ENCODE measurements at places on chromosomes 1 and 21.
A peak's percentile ranks its signal among the peaks of the same experiment; 100 is the strongest.

DNA sequence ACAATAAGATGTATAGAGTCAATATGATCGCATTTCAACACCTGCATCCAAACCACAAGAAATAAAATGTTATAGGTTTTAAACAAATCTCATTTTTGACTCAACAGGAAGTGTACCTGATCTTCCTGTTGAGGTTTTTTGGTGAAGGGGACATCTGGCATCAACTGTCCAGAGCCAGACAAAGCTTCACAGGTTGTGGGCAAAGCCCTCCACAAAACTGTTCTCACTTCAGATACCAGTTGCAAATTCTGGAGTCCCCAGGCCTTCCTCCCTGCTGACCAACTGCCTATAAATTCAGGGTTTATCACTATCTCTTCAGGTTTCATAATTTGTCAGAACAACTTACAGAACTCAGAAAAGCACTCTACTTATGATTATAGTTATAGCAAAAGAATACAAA is 326.1 kb upstream of the CAMK1G start:
- H3K27ac ChIP-seq, result no peak overlapping the region
- H3K4me3 ChIP-seq, result no peak overlapping the region
- no peaks in the 10 kb centered on the region for H3K27me3 ChIP-seq

DNA sequence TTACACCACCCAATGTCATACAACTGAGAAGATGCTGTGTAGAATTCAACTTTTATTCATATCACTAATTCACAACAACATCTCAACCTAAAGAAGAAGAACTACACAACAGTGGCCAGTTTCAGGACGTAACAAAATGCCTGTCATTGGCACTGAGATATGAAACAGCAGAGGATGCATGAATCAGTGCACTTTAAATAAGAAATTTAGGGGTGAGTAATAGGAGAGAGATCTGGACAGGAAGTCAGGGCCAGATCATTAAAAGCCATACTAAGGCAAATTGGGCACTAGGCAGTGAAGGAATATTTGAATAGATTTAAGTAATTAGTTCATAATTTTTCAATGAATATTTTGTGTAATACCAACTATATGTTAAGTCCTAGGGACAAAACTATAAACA is 510.5 kb downstream of the PLPP3 start:
- H3K4me1 ChIP-seq, result no peaks in the 10 kb centered on the region
- no peak overlapping the region for H3K4me3 ChIP-seq
- H3K27me3 ChIP-seq, result peaks cover 9% of the 10 kb centered on the region
- DNase-seq, result no peak
- H3K36me3 ChIP-seq, result no peaks in the 10 kb centered on the region
- H3K27ac ChIP-seq, result no peak overlapping the region

- DNase-seq, result no peak
- H3K27ac ChIP-seq, result no peak overlapping the region
- peaks cover 11% of the 10 kb centered on the region for H3K27me3 ChIP-seq
Observed at GRCh38 chr1:96651517-96651916, 70.1 kb upstream of the PTBP2 start.

- H3K27ac ChIP-seq, result no peak overlapping the region
- DNase-seq, result no peak
- peaks cover 16% of the 10 kb centered on the region for H3K27me3 ChIP-seq
- H3K36me3 ChIP-seq, result no peaks in the 10 kb centered on the region
- no peak overlapping the region for H3K4me3 ChIP-seq
Observed at GRCh38 chr1:156999596-157000320, 45.8 kb downstream of the ARHGEF11 start.

- H3K27ac ChIP-seq, result no peak overlapping the region
- H3K4me3 ChIP-seq, result no peak overlapping the region
- H3K27me3 ChIP-seq, result peaks cover 31% of the 10 kb centered on the region
- no peak for DNase-seq
- H3K36me3 ChIP-seq, result no peaks in the 10 kb centered on the region
Observed at GRCh38 chr1:55396381-55396891, 181.3 kb upstream of the USP24 start.

DNA sequence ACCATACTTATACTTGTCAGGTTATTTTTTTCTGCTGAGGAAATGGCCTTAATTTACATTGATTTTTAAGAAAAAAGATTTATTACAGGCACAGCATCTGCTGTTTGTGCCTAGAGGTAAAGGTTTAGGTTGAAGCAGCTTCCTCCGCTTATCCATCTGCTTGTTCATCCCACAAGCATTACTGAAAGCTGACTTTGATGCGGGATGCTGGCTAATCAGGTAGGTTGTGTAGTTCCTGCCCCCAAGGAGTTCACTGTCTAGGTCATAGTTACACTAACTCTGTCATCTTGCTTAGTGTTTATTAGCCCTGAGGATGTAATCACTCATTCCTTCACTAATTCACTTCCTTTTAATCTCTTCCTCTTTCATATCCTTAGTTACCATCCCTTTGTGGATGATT is 377.7 kb upstream of the KAZN start:
- peaks cover 10% of the 10 kb centered on the region for H3K36me3 ChIP-seq
- no peak overlapping the region for H3K4me3 ChIP-seq
- no peaks in the 10 kb centered on the region for H3K4me1 ChIP-seq
- H3K27ac ChIP-seq, result no peak overlapping the region
- DNase-seq, result no peak

- no peak overlapping the region for H3K27ac ChIP-seq
- no peak for DNase-seq
- H3K27me3 ChIP-seq, result no peaks in the 10 kb centered on the region
- no peak overlapping the region for H3K4me3 ChIP-seq
- H3K36me3 ChIP-seq, result no peaks in the 10 kb centered on the region
Observed at GRCh38 chr1:51264451-51264850, 28.4 kb downstream of the RNF11 start.

DNA sequence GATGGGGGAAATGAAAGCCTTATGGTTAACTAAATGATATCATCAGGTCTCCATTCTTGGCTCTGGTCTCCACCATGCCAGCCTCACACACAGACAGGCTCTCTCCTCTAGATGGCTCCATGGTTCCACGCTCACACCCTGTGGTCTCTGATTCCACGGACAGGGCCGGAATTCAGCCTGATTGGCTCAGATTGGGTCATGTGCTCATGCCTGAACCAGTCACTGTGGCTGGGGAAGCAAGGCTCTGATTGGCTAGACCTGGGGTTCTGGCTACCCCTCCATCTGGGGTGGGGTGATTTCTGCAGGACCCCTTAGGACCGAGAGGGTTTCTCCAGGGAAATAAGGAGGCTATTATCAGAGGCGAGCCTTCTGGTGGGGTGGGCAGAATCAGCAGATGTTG is 277.0 kb downstream of the PTPRU start:
- H3K27ac ChIP-seq, result no peak overlapping the region
- peaks cover 4% of the 10 kb centered on the region for H3K27me3 ChIP-seq
- DNase-seq, result no peak
- no peak overlapping the region for H3K4me3 ChIP-seq
- H3K36me3 ChIP-seq, result no peaks in the 10 kb centered on the region

DNA sequence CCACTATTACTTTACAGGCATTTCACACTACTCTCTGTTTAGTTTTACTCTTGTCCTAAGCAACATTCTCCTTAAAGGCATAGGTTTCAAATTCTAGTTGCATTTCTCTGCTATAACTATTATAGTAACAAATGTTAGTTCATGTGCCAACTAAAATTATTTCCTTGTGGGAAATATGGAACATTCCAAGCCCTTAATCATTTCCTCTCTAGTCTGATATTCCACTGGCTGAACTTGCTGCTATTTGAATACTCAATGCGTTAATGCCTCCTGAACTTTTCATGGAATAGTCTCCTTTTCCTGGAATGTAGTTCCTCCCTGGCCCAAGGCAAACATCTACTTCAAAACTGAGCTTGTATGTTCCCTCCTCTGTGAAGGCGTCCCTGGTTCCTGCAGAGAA is 19.3 kb upstream of the TBX19 start:
- DNase-seq, result no peak
- H3K27ac ChIP-seq, result no peak overlapping the region
- no peaks in the 10 kb centered on the region for H3K27me3 ChIP-seq
- H3K4me3 ChIP-seq, result no peak overlapping the region

- DNase-seq, result no peak
- H3K27me3 ChIP-seq, result peaks cover 17% of the 10 kb centered on the region
- H3K36me3 ChIP-seq, result peaks cover 2% of the 10 kb centered on the region
Observed at GRCh38 chr1:116152577-116152943, 41.4 kb downstream of the MAB21L3 start.

GRCh38 chr1:61754545-61754944 is 12.3 kb downstream of the PATJ start:
- no peak for DNase-seq
- H3K27ac ChIP-seq, result no peak overlapping the region

GRCh38 chr1:219433496-219434131 is 179.3 kb downstream of the ZC3H11B start:
- peaks cover 6% of the 10 kb centered on the region for H3K27me3 ChIP-seq
- H3K36me3 ChIP-seq, result no peaks in the 10 kb centered on the region
- H3K27ac ChIP-seq, result no peak overlapping the region
- no peak for DNase-seq
- no peak overlapping the region for H3K4me3 ChIP-seq

DNA sequence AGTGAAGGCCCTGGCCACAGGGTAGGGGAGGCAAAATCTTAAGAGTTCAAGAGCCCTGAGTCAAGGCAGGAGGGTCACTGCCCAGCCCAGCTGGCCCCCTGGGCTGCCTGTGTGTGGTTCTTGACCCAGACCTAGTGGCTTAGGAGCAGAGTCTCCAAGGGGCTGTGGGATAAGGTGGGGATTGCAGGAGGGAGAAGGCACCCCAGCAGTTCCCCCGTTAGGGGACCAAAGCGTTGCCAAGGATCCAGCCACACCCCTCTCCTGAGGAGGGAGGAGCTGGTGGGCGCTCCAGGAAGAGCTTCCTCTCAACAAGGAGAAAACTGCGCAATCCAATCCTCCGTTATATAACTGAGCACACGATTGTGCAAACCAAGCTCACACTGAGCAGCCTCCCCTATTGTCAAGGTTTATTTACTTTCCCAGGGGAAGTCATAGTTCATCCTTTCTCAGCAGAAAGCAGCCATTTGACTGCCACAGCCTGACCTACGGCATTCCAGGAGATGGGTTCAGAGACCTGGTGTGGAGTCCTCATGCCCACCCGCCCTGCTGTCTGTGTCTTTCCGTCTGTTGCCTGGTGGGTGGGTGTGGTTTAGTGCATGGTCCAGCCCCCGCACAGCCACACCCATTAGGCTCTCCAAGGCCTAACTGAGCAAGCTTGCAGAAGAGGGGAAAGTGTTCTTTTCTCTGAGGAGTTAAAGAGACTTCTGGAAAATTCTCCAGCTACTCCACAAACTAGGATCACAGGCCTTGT is 3.5 kb downstream of the EPHX1 start:
- DNase-seq, result no peak
- H3K4me3 ChIP-seq, result no peak overlapping the region
- H3K36me3 ChIP-seq, result no peaks in the 10 kb centered on the region
- no peaks in the 10 kb centered on the region for H3K27me3 ChIP-seq
- no peak overlapping the region for H3K27ac ChIP-seq

DNA sequence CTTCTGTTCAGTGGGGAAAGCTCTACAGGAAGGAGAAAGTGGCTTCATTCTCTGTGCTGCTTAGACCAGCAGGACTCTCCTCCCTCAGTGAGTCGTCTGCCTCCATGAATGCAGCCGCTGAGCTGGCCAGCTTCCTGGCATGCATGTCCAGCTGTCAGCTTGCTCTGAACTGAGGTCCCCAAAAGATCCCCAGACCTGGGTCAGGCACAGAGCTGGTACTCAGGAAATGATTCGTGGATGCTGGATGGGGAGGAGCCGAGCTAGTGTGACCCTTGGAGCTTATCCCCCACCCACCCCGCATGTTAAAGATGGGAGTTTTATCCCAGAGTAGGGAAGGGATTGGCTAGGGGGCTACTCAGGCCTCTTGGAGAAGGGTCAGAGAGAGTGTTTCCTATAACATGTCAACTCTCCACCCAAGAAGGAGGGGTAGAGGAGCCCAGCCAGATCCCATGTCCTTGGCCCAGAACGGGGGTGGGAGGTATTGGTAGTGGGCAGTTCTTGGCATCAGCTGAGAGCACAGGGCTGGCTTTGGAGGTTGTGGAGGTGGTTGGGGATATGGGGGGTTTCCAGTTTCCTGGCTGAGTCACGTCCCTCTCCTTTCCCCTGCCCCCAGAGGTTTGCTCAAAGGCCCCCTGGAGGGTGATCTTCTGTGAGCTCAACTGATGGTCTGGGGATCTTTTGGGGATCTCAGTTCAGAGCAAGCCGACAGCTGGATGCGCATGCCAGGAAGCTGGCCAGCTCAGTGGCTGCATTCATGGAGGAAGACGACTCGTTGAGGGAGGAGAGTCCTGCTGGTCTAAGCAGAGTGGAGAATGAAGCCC is 110.1 kb downstream of the FOXD2 start:
- no peaks in the 10 kb centered on the region for H3K36me3 ChIP-seq
- no peak overlapping the region for H3K4me3 ChIP-seq
- no peaks in the 10 kb centered on the region for H3K4me1 ChIP-seq

- no peaks in the 10 kb centered on the region for H3K27me3 ChIP-seq
- no peak overlapping the region for H3K4me3 ChIP-seq
- DNase-seq, result no peak
- H3K4me1 ChIP-seq, result peaks cover 57% of the 10 kb centered on the region
- peaks cover 7% of the 10 kb centered on the region for H3K36me3 ChIP-seq
- H3K27ac ChIP-seq, result peak overlapping the region; percentile 61
Observed at GRCh38 chr1:160256396-160257046, 5.8 kb downstream of the DCAF8 start.

GRCh38 chr1:41469706-41470105 is 14.8 kb downstream of the EDN2 start:
- H3K4me3 ChIP-seq, result no peak overlapping the region
- DNase-seq, result no peak
- H3K36me3 ChIP-seq, result no peaks in the 10 kb centered on the region
- H3K27me3 ChIP-seq, result peaks cover 8% of the 10 kb centered on the region
- no peaks in the 10 kb centered on the region for H3K4me1 ChIP-seq

- H3K27me3 ChIP-seq, result no peaks in the 10 kb centered on the region
- H3K27ac ChIP-seq, result peak overlapping the region; percentile 70
- peaks cover 24% of the 10 kb centered on the region for H3K4me1 ChIP-seq
- no peaks in the 10 kb centered on the region for H3K36me3 ChIP-seq
- H3K4me3 ChIP-seq, result peak overlapping the region; percentile 35
Observed at GRCh38 chr1:153597206-153597605, 15.7 kb downstream of the S100A16 start.

DNA sequence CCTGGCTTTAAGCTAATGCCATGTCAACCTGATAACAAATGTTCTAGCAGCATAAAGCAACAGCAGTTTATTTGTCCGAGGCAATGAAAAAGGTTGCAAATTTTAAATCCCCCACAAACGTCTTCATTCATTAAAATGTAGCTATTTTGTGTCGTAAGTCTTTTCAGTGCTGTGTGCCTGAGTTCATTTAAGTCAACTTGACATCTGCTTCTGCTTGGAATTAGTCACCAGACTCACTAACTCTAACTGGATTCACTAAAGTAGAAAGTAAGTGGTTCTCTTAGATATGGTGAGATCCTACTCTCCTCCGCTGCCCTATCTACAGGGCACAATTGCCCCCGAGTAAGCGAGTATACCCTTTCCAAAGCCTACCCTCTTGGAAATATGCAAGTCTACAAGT is 118.4 kb upstream of the CHRM3 start:
- H3K4me1 ChIP-seq, result no peaks in the 10 kb centered on the region
- no peak for DNase-seq
- no peak overlapping the region for H3K4me3 ChIP-seq
- H3K27ac ChIP-seq, result no peak overlapping the region

GRCh38 chr1:99305626-99306025 is 41.3 kb downstream of the PLPPR4 start:
- no peak overlapping the region for H3K4me3 ChIP-seq
- no peaks in the 10 kb centered on the region for H3K27me3 ChIP-seq
- no peak overlapping the region for H3K27ac ChIP-seq

GRCh38 chr1:15693371-15693770 is 9.3 kb downstream of the PLEKHM2 start:
- H3K4me1 ChIP-seq, result peaks cover 26% of the 10 kb centered on the region
- no peak for DNase-seq
- no peaks in the 10 kb centered on the region for H3K27me3 ChIP-seq
- H3K27ac ChIP-seq, result no peak overlapping the region
- no peaks in the 10 kb centered on the region for H3K36me3 ChIP-seq

All from activated T-cell treated with anti-CD3 and anti-CD28 coated beads, Interleukin-2, amount 50 U/mL, for 72 hours (primary cell).